Stimulated activated CD4-positive, alpha-beta T cell treated with anti-CD3 and anti-CD28 coated beads, Interleukin-2, amount 100 ng/mL, for 24 hours (primary cell): ENCODE measurements at places on chromosomes 16 and 17.

DNA sequence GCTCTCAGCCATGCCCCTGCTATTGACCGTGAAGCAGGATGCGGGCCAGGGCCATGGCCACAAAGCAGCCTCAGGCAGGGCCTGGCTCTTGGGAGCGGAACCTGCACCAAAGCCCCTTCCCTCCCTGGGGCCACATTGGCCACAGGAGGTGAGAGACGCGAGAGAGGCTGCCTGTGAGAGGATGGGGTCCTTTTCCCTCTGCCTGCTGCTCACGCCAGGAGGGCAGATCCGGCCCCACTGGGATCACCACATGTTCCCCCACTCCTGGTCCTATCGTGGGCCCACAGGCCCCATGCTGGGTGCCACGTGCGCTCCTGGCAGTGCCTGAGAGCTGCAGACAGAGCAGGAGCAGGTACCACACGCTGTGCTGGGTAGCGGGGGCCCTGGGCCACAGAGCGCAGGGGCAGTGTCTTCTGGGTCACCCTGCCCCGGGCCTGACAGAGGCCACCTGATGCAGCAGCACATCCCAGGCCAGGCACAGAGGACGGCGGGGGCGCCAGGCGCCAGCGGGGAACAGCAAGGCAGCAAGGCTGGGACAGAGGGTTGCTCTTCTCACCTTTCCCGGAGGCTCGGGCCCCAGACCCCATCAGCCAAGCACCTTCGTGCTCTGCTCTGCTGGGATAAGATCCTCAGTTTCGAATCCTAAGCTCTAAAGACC, 9.2 kb upstream of the NUDT16L1 start:
- DNase-seq = no peak

GRCh38 chr17:81400154-81400977, 5.1 kb downstream of the BAHCC1 start:
- peak; percentile 39 for DNase-seq

- no peak for DNase-seq
Observed at GRCh38 chr17:49106321-49107210, 26.0 kb upstream of the B4GALNT2 start.

- DNase-seq = no peak
Observed at GRCh38 chr16:66457888-66458287, 30.8 kb downstream of the BEAN1 start.

GRCh38 chr17:29620271-29620670, 2.4 kb downstream of the CORO6 start:
- DNase-seq = no peak

DNA sequence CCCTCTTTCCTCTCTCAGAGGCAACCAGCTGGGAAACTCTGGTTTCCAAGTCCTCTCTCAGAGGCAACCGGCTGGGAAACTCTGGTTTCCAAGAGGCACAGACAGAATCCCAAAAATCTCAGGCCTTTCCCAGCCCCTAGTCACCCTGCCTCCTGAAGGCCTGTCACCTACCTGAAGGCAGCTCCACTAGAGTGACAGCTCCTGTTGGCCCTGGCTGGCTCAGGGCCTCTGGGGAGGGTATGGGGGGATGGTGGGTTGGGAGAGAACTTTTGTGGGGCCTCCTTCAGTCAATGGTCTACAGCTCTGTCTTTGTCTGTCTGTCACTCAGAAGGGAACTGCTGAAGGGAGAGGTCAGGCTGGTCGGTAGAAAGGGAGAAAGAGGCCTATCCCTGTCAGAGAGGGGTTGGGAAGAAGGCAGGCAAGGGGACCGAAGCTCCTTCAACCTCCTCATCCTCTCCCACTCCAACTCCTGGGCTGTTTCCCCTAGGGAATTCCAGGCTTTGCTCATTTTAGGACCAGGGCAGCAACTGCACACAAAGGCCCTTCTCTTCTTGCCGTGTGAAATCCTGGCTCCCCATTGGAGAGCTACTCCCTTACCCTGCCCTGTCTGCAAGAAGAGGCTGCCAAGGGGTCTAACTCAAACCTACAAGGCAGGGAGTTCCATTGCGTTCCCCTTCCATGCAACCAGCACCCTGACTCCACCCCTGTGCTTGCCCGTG, 23.6 kb downstream of the COPZ2 start:
- DNase-seq = no peak

- peak; percentile 28 for DNase-seq
Observed at GRCh38 chr17:10754109-10754508, 24.3 kb upstream of the TMEM220 start.

- DNase-seq = no peak
Observed at GRCh38 chr16:20960899-20961298, 60.3 kb downstream of the LYRM1 start.

- DNase-seq = no peak
Observed at GRCh38 chr16:30914830-30915229, 8.5 kb upstream of the FBXL19 start.
